ENCODE measurements at places on chromosomes 13 and 19. TPM values are rescaled to one million over a fixed set of nuclear protein-coding genes. Genes with fewer than 3 reads are reported as not detected.
A peak's percentile ranks its signal among the peaks of the same experiment; 100 is the strongest.

DNA sequence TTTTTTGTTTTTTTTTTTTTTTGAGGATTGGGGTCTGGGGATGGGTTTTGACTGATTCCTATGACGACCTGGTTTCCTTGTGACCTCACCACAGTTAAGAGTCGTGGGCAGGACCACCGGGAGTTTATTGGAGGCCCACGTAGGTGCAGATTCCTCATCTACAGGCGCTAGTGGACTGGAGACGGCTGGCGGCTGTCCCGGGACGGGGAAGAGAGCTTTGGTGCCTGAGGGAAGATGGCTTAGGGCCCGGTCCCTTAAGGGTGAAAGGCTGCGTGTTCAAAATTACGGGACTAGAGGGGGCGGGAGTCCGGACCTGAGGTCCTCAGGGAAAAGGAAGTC, 682 bp upstream of the TEAD2 start:
- peaks cover 11% of the 10 kb centered on the region for H3K4me1 ChIP-seq
- H3K36me3 ChIP-seq: no peaks in the 10 kb centered on the region
- H3K27ac ChIP-seq: no peak overlapping the region
- H3K27me3 ChIP-seq: peaks cover 10% of the 10 kb centered on the region
- no peak for DNase-seq

- peak overlapping the region; percentile 96 for H3K27ac ChIP-seq
- peaks cover 54% of the 10 kb centered on the region for H3K4me1 ChIP-seq
- peaks cover 49% of the 10 kb centered on the region for H3K36me3 ChIP-seq
- no peaks in the 10 kb centered on the region for H3K27me3 ChIP-seq
- peak overlapping the region; percentile 91 for H3K4me3 ChIP-seq
- DNase-seq: peak; percentile 98
These were observed 483 bp downstream of the HNRNPL start for GRCh38 chr19:38849147-38849859.

DNA sequence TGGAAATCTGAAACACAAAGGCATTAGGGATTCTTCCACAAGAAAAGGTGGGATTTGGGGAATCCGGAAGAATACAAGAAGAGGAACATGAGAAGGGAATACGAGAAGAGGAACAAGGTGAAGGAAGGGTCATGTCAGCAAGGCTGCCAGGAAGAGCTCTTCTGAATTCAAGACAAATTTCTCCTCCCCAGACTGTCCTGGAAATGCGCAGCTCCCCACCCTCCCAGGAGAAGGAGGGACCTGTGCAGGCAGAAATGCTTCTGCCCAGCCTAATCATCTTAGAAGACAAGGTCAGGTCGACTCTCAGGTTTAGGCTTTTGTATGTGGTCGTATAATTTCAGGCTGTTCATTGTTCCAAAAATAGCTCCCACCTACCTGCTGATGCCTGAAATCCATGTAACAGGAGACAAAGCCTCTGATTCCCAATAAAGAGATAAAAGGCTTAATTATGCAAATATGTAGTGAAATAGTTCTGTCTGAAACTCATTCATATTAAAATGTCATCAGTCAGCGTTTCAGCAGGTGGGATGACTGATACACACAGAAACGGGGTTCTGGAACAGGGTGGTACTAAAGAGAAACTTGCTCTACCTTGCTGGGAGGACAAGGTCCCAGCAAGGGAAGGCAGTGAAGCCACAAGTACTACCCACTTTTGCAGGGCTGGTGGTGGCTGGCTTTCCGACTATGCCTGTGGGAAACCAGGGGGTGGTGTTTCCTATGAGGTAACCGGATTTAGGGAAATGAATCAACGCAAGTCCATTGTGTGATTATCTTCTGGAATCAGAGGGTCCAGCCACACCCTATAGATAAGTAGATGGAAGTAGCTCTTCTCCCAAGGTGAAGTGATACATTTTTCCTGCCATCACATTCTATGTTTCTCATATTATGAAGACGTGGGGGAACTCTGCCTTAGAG, 76.1 kb downstream of the KL start:
- DNase-seq: no peak
- H3K27me3 ChIP-seq: peaks cover 10% of the 10 kb centered on the region
- no peaks in the 10 kb centered on the region for H3K36me3 ChIP-seq
- H3K27ac ChIP-seq: no peak overlapping the region
- H3K4me1 ChIP-seq: no peaks in the 10 kb centered on the region

DNA sequence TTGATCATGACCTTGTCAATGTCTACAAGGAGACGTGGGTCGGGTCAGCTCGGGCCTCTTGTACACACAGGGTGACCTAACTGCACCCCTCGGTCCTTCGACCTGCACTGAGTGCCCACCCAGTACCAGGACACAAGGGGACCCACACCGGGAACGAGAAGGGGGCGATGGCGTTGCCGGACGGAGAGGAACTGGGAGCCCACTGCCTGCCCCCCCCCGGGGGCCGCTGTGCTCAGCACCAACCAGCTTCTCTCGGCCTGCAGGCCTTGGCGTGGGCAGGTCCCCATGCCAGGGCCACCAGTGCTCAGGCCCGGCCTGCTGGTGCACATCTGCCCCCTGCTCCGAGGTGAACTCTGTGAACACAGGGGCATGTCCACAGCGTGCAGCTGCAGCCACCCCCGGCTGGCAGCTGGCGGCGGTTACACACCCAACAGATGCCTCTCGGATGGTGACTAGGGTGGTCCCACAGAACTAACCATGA, 14.1 kb downstream of the CFD start:
- no peak overlapping the region for H3K27ac ChIP-seq
- no peaks in the 10 kb centered on the region for H3K27me3 ChIP-seq
- no peak overlapping the region for H3K4me3 ChIP-seq
- peaks cover 3% of the 10 kb centered on the region for H3K36me3 ChIP-seq
- peaks cover 8% of the 10 kb centered on the region for H3K4me1 ChIP-seq

DNA sequence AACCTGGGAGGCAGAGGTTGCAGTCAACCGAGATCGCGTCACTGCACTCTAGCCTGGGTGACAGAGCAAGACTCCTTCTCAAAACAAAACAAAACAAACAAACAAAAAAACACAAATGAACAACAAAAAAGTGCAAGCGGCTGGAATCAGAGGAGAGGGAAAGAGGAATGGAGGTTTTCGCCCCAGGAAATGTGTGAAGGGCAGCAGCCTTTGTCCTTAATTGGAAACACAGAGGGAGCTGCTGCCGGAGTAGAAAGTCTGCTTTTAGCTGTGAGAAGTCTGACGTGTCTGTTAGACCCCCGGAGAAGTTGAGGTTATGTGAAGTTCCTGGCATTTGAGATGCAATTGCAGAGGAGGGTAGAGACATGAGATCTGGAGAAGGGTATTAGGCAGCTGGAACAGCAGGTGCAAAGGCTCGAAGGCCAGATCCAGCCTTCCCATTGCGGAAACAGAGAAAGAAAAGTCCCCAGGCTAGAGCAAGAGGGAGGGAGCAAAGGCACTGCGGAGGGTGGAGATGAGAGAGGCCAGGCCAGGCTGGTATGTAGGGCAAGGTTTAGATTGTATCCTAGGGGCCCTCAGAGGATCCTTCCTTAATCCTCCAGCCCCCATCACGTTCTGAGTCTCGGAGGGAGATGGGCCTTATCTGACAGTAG, 473 bp downstream of the TMIGD2 start:
- peak overlapping the region; percentile 84 for H3K27ac ChIP-seq
- peak; percentile 48 for DNase-seq
- peaks cover 1% of the 10 kb centered on the region for H3K36me3 ChIP-seq
- H3K27me3 ChIP-seq: no peaks in the 10 kb centered on the region
- H3K4me1 ChIP-seq: peaks cover 43% of the 10 kb centered on the region

Gene KRTDAP
- not detected for total RNA-seq

DNA sequence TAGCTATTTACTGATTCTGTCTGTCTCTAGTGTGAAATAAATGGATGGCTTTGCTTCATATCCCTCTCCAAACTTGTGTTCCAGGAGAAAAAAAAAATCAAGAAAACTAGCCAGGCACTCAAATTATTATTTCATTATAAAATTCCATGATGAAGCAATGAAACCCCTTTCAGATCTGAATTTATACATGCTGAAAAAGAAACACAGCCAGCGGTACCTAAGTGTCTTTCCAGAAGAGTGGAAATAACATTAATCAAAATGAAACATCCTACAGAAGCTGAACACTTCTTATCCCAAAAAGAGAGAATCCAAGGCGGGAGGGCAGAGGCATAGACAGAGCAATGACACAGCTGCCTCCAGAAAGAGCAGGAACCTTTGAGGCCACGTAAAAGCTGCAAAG, 15.9 kb downstream of the ENOX1 start:
- H3K36me3 ChIP-seq: no peaks in the 10 kb centered on the region
- H3K27me3 ChIP-seq: peaks cover 23% of the 10 kb centered on the region
- no peak for DNase-seq
- no peak overlapping the region for H3K4me3 ChIP-seq
- no peaks in the 10 kb centered on the region for H3K4me1 ChIP-seq
- H3K27ac ChIP-seq: no peak overlapping the region

GRCh38 chr13:73865027-73865426, 269.2 kb downstream of the KLF12 start:
- H3K27ac ChIP-seq: no peak overlapping the region
- H3K27me3 ChIP-seq: no peaks in the 10 kb centered on the region
- H3K4me3 ChIP-seq: no peak overlapping the region
- peaks cover 49% of the 10 kb centered on the region for H3K4me1 ChIP-seq

DNA sequence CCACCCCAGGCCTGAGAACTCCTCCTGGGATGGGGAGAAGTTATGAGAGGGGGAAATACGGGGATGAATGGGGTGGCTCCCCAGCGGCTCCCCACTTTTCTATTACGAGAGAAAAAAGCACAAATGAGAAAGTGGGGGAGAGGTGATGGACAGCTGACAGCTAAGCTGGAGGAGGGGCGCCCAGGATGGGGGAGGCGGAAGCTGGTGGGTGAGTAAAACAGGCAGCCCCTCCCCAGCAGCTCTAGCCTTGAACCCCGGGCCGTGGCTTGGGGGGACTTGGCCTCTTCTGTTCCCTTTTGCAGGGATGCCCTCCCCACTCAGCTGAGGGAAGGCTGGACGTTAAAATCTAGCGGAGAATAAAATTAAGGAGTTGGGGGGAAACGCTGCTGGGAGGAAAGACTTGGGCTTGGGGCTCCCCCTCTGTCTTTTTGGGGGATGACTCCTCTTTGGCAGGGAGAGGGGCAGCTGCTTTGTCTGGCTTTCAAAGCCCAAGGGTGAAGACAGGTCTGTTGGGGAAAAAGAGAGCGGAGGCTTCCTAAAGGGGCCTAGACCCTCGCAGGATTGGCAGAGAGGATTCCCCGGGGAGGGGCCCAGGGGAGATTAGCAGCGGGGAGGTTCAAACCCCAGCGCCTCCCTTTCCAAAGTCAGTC, 1.4 kb upstream of the SAMD1 start:
- no peaks in the 10 kb centered on the region for H3K27me3 ChIP-seq
- peak overlapping the region; percentile 97 for H3K27ac ChIP-seq
- peaks cover 22% of the 10 kb centered on the region for H3K36me3 ChIP-seq
- peak overlapping the region; percentile 96 for H3K4me3 ChIP-seq
- peaks cover 24% of the 10 kb centered on the region for H3K4me1 ChIP-seq

DNA sequence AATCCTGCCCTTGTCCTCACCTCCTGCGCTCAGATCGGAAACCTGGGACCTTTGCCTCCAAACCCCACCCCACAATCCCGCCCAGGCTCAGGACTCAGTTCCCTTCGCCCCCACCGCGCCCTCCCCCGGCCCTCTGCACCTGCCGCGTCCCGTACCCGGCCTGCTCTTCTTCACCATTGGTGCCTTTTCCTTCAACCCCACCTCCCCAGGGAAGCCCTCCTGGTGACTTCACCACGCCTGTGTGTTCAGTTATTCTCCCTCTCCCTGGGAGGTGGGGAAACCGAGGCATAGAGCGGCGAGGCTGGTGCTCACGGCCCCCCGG, 19.3 kb upstream of the TCF3 start:
- peaks cover 47% of the 10 kb centered on the region for H3K27me3 ChIP-seq
- H3K4me1 ChIP-seq: peaks cover 16% of the 10 kb centered on the region
- H3K27ac ChIP-seq: no peak overlapping the region
- DNase-seq: no peak
- H3K36me3 ChIP-seq: no peaks in the 10 kb centered on the region

Gene TNFSF13B
- total RNA-seq: 2.0 TPM

DNA sequence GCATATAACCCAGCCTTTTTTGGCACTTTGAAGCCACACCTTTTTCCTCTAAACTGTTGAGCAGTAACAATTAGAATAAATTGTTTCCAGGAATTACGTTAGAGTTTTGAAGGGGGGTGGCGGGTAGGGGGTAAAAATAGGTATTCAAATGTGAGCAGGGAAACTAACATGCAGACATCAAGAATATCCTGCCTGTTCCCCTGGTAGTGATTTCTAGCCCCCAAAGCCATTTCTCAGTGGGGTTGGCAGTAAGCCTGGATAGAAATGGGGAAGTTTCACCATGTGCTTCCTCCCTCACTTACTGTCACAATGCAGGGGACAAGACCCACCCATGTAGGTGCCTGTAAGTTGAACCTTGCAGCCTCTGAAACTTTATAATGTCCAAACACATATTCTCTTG, 3.8 kb downstream of the DOCK9 start:
- no peak overlapping the region for H3K27ac ChIP-seq
- H3K4me3 ChIP-seq: no peak overlapping the region
- H3K4me1 ChIP-seq: peaks cover 81% of the 10 kb centered on the region
- no peaks in the 10 kb centered on the region for H3K27me3 ChIP-seq
- no peaks in the 10 kb centered on the region for H3K36me3 ChIP-seq
- no peak for DNase-seq

Gene PLK5
- total RNA-seq: not detected

GRCh38 chr13:43141685-43142084, 118.3 kb downstream of the DNAJC15 start:
- H3K27me3 ChIP-seq: peaks cover 9% of the 10 kb centered on the region
- H3K4me1 ChIP-seq: no peaks in the 10 kb centered on the region
- H3K4me3 ChIP-seq: no peak overlapping the region
- no peak for DNase-seq
- H3K27ac ChIP-seq: no peak overlapping the region

GRCh38 chr13:54232700-54233099, 1204.1 kb downstream of the OLFM4 start:
- H3K27ac ChIP-seq: no peak overlapping the region
- no peak for DNase-seq
- H3K4me1 ChIP-seq: no peaks in the 10 kb centered on the region
- no peaks in the 10 kb centered on the region for H3K27me3 ChIP-seq
- no peaks in the 10 kb centered on the region for H3K36me3 ChIP-seq

Gene MISP3
- total RNA-seq: 0.45 TPM

DNA sequence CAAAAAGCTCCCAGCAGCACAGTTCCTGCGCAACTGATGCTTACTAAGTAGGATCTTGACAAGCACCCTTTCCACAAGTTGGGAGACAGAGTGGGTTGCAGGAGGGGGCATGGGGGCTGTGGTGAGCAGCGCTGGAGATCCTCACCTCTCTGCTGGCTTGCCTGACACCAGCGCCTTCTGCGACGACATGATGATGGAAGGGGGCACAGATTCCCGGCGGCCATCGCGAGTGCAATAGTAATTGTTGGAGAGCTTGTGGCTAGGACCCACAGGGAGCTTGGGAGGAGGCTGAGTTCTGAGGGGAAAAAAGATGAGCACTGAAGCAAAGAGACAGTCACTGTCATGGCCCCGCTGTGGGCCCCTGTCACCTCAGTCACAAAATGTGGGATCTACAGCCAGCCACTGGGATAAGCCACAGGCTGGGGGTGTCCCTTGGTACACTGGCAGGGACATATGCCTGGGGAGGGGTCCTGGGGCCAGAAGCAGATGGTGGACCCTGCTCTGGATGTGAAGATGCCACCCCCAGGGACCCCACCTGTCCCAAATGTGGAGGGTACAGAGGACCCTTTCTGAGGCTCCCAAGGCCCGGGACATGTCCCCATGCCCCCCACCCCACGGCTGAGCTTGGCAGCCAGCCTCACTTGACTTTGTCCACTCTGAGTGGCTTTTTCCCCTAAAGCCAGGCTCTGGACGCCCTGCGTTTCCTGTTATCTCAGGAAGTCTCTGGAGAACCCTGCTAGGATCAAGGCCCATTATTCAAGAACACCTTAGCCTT, 4.6 kb downstream of the NDUFA7 start:
- no peak for DNase-seq
- no peaks in the 10 kb centered on the region for H3K27me3 ChIP-seq
- H3K4me1 ChIP-seq: peaks cover 14% of the 10 kb centered on the region
- H3K4me3 ChIP-seq: no peak overlapping the region
- peaks cover 16% of the 10 kb centered on the region for H3K36me3 ChIP-seq
- no peak overlapping the region for H3K27ac ChIP-seq

Gene BRSK1
- 2.2 TPM for total RNA-seq

Gene CDC42EP5
- total RNA-seq: not detected

All from activated naive CD4-positive, alpha-beta T cell treated with anti-CD3 and anti-CD28 coated beads for 36 hours (primary cell).